ENCODE measurements at places on chromosomes 6 and 20.

DNA sequence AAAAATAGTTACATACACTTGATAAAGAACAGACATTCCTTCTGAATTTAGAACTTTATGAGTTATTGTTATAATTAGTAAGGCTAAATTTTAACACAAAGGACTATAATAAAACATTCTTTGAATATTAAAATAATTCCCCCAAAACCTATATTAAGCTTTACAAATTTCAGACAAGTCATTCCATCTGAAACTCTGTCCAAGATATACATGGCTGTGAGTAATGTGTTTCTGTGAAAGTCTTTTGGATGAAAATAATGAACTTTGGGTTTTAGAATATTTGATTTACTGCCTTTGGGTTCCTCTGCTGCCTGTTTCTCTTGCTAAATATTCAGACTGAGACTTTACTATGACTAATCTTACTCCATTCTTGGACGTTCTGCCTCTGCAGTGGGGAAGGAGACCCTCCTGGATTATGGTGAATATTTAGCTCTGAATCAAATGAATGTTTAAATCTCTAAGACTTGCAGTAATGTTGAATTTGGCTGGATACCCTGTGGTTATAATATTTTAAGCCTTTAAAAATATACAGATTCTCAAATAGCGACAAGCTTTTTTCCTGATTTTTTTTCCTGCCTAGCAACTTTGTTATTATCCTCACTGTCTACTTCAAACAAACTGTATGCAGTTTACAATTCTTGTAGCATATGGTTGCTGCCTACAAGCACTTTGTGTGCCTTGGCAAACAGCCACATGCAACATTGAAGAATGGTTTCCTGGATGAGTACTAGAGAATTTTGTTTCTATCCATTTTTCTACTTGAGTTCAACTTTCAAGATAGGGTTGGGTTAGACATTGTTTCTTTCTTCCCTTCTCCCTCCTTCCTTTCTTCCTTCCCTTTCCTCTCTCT lies 51.4 kb downstream of the TXLNB start:
- no peak for DNase-seq

GRCh38 chr6:109166673-109167072 lies 71.4 kb downstream of the CEP57L1 start:
- DNase-seq: no peak

GRCh38 chr6:63290492-63291058 lies 29.2 kb downstream of the LGSN start:
- no peak for DNase-seq

- DNase-seq: no peak
These were observed 73.0 kb upstream of the TSHZ2 start for GRCh38 chr20:52899041-52899608.

- no peak for DNase-seq
These were observed 341.5 kb downstream of the TFAP2A start for GRCh38 chr6:10073341-10073740.

GRCh38 chr6:15213838-15214400 lies 31.9 kb upstream of the JARID2 start:
- DNase-seq: no peak

- DNase-seq: no peak
These were observed 133.5 kb upstream of the CCDC28A start for GRCh38 chr6:138640028-138640427.

DNA sequence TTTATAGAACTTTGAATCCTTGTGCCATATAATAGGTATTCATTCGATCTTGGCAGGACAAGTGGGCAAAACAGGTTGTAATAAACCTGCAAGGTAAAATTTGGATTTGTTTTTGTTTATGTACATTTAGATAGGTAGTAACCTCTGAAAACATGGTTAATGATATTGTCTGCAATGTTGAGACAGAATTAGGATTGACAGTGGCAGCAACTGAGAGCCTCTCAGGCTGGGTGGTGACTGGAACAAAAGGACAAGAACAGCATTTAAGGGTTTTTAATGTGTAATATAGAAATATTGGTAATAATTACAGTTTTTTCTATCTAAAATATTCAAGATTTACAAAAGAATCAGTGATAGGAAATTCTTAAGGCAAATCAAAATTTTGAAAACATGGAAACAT lies 382.0 kb downstream of the TFAP2B start:
- DNase-seq: no peak

DNA sequence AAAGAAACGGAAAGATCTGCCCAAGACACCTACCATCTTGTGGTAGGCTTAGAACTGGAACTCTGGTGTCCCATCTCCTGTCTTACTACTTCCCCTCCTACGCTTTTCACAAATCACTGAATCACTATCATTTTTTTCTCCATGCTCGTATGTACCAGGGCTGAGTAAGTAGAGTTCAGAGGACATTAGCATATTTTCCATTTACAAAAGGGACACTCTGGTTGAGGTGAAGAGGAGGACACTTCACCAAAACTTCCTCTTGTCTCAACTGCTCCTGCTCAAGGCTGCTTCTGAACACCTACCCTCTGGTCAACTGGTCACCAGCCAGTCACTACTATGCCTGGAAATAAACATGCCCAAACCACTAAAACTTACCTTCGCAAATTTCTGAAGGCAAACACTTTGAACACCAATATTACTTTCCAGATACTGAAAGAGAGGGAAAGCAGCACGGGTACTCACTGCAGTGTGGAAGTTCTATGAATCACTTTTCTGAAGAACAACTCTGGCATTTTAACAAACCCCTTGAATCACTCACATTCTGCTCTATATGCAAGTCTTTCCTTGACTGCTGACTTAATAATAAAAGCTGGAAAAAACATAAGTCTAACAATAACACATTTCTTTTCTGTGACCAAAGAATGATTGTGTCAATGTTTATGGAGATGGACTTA lies 123.3 kb downstream of the INSM1 start:
- no peak for DNase-seq

Data from effector CD4-positive, alpha-beta T cell (primary cell).